NCI-H1048 (cell line): ENCODE measurements at places on chromosomes 7 and 10.
A peak's percentile ranks its signal among the peaks of the same experiment; 100 is the strongest.

DNA sequence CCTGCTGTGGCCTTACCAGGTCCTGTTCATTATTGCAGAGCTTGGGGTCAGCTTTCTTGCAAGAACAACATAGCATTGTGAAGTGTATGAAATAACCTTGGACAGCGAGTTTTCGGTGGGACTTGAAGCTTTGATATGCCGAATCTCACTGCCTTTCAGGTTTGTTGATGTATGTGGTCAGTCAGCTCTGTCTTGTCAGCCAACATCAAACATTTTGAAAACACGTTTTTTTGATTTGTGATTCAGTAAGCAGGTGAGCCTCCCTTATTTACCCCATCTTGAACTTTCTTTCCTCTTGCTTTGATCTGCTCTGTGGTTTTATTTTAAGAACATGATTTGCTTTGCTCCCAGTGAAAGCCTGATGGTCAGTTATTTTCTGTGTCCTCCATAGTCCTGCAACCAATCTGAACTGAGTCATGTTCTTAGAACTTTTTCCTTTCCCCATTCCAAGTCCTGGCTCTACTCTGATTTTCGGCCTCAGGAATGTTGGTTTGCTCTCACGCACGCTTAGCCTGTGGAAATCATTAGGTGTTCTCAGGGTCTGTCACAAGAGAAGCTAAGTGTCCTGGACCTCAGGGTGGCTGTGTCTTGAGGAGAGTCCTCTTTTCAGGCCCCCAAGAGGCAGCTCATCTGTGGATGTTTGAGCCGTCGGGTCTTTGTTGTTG is 8.7 kb downstream of the WBP1L start:
- DNase-seq, result no peak

DNA sequence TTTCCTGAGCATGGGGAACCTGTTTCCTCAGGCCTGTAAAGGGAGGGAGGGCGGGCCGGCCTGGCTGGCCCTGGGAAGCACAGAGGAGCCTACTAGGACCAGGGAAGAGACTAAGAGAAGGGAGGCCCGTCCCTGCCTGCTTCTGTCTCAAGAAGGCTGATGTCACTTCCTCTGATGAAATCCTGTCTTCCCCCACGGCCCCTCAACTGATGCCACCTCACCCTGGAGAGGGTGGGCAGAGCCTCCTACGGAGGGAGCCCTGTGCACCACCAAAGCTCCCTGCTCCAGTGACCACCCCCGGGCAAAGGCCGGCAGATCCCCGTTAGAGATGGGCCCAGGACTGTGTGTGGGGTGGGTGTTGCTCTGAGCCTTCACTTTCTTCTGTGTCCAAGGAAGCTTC is 1.0 kb upstream of the PILRA start:
- no peak for DNase-seq

DNA sequence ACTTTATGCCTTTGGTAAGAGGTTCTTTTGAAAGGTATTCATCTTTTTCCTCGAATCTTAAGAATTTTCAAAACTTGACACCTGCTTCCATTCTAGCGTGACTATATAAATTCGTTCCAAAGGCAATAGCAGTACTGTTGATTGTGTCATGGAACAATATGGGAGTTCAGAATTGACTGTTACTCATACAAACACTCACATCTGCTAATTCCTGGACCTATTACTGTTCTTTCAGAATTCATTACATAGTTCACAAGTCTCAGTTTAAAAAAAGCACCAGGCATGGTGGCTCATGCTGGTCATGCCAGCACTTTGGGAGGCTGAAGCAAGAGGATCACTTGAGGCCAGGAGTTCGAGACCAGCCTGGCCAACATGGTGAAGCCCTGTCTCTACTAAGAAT is 80.9 kb downstream of the CACNB2 start:
- no peak for DNase-seq

DNA sequence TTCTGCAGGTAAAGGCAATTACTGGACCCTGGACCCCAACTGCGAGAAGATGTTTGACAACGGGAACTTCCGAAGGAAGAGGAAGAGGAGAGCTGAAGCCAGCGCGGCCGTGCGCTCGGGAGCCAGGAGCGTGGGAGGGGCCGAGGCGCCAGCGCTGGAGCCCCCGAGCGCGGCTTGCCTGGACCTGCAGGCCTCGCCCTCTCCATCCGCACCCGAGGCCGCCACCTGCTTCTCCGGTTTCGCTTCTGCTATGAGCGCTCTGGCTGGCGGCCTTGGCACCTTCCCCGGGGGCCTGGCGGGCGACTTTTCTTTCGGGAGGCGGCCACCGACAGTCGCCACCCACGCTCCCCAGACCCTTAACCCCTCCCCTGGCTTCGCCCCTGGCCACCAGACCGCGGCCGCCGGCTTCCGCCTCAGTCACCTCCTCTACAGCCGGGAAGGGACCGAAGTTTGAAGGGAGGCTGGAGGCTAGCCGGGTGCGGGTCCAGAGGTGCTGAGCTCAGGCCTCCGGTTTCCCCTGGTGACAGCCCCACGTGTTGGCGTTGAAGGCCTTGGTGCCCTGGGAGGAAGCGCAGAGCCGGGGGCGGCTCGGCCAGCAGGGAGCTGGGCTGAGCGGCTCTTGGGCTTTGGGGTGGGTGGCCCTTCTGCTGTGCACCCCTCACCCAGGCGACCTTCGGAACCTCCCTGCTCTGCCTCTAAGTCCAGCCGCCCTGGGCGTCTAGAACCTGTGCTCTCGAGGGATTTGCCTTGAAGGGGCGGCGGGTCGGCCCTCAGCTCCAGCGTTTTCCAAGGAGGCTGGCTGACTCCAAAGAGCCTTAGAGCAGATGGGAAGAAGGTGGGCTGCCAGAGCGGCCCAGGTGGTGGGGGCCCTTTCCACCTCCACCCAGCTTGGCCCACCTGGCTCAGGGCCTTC is 1.8 kb downstream of the FOXI2 start:
- DNase-seq, result no peak

DNA sequence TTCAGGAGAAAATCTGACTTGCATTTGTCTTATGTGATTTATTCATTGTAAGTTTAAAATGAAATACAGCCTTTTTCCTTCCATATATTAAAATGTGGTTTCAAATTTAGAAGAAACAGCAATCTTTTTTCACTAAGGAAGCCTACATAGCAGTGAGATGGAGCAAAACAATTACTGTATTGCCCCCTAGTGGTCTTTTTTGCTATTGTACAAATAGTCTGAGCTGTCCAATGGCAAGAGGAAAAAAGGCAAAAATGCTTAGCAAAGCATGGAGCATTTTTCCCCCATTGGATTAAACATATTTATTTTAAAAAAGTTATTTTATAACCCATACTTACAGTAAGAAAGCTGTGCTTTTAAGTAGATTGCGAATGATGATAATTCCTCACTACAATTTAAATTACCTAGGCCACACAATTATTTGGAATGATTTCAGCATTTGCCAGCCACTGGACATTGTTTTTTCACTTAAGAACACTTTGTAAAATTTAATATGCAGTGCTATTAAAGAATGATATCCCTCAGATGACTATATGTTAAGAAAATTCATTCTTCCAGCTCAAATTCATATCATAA is 119.5 kb downstream of the CPED1 start:
- peak; percentile 13 for DNase-seq

- DNase-seq, result no peak
These were observed 857.2 kb upstream of the PHF14 start for GRCh38 chr7:10116511-10116910.
